Left renal cortex interstitium (tissue), 4 donors: ENCODE measurements at places on chromosomes 12 and 14.

DNA sequence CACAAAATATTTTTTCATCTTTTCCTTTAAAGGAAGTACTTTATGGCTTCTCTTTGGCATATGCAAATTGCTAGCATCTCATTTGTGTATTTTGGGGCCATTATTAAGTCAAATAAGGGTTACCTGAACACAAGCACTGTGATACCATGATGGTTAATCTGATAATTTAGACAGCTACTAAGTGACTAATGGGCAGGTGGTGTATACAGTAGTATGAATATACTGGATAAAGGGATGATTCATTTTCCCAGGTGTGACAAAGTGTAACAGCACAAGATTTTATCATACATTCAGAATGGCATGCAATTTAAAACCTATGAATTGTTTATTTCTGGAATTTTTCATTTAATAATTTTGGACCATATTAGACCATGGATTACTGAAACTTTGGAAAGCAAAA, 27.2 kb upstream of the ANO4 start:
- DNase-seq = no peak

- DNase-seq = no peak
Measured at GRCh38 chr12:30997685-30998440, 71.3 kb downstream of the TSPAN11 start.

DNA sequence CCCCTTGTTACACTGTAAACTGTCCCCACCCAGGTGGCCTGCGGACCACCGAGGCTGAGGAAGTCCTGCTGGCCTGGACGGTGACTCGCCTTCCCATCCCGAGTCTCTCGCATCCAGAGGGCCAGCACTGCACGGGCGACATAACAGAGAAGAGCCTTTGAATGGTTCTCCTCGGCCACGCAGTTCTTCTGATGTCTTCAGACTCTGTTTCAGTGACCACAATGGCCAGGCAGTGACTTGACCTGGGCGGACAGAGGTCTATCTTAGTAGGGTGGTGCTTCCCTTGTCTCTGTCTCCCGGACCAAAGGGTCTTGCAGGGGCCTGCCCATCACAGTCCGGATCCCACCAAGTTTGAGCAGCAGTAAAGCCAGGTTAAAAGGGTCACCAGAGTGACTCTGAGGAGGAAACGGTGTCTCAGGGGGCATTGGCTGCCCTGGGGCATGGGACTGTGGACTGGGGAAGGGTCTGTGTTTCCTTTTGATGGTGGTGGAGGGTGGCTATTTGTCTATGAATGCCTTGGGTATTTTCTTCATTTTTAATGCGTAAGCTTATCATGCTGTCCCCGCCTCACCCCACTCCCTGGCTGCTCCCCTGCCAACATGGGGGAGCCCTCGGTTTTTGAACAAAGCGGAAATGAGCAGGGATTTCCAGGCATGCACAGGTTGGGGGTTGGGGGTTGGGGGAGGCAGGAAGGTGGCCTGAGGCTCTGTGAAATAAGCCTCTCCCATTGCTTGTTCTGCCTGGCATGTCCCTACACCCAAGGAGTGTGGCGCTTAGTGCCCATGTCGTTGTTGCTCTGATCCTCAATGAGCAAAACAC, 10.3 kb downstream of the KRT85 start:
- no peak for DNase-seq

GRCh38 chr12:47391566-47391965, 311.8 kb upstream of the AMIGO2 start:
- DNase-seq = no peak

GRCh38 chr12:15856097-15856982, 25.8 kb upstream of the STRAP start:
- DNase-seq = peak; percentile 31

GRCh38 chr12:48053883-48054282, 49.6 kb upstream of the COL2A1 start:
- DNase-seq = no peak

- DNase-seq = no peak
Measured at GRCh38 chr12:6827437-6827911, 733 bp upstream of the P3H3 start.
